HepG2 (cell line): ENCODE measurements at places on chromosomes 3 and 15. TPM values are rescaled to one million over a fixed set of nuclear protein-coding genes. Genes with fewer than 3 reads are reported as not detected.

DNA sequence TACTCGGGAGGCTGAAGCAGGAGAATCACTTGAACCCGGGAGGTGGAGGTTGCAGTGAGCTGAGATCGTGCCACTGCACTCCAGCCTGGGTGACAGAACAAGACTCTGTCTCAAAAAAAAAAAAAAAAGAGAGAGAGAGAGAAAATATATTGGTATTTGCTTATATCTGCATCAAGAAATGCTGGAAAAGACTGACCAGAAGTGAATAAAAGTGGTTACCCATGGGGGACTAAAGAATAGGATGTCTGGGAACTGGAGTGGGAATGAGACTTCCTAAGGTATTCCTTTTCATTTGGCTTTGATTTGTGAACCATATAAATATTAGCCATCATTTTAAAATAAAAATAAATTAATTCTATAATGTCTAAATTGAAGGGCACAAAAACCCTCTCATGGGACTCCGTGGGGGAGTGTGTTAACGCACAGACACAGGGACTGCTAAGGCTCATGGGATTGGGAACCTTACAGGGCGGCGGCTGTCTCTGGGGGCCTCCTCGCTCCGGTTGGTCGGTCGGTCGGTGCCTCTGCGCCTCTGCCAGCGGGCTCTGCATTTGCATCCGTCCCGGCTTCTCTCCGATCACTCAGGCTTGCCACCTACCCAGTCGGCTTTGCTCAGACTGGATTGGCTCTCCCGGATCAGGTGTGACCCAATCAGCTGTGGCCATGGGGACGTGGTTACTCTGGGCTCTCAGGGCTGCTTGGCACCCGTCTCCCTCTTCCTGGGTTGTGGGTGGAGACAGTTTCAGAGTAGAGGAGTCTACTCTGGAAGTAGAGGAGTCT, 12.7 kb upstream of the TSPAN3 start:
- DNase-seq, result peak; percentile 75

- no peak for DNase-seq
Observed at GRCh38 chr3:197554196-197554561, 1.6 kb downstream of the BDH1 start.

- DNase-seq, result no peak
Observed at GRCh38 chr3:101824702-101825101, 24.6 kb upstream of the NFKBIZ start.

Gene GABRR3
- polyA plus RNA-seq, result 0.60 and 0.83 TPM in 2 replicates

Gene WDR72
- 0.13 and 0.21 TPM in 2 replicates for polyA plus RNA-seq

DNA sequence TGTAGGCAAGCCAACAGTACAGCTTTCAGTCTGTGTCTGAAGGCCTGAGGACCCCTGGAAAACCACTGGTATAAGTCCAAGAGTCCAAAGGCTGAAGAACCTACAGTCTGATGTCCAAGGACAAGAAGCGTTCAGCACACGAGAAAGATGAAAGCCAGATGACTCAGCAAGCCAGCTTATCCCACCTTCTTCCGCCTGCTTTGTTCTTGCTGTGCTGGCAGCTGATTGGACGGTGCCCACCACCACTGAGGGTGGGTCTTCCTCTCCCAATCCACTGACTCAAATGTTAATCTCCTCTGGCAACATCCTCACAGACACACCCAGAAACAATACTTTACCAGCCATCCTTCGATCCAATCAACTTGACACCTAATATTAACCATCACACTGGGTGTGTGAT, 59.0 kb upstream of the PDZRN3 start:
- DNase-seq, result no peak

GRCh38 chr15:86743283-86743903, 663.7 kb downstream of the AGBL1 start:
- peak; percentile 1 for DNase-seq

GRCh38 chr3:134858441-134859035, 63.5 kb downstream of the EPHB1 start:
- no peak for DNase-seq

- no peak for DNase-seq
Observed at GRCh38 chr3:38396861-38397260, 50.3 kb downstream of the XYLB start.

- DNase-seq, result peak; percentile 18
Observed at GRCh38 chr3:49378249-49378895, 20.2 kb upstream of the GPX1 start.

Gene RLBP1
- polyA plus RNA-seq, result 0.07 and 0.22 TPM in 2 replicates

- DNase-seq, result no peak
Observed at GRCh38 chr15:98729446-98730042, 81.2 kb downstream of the IGF1R start.

DNA sequence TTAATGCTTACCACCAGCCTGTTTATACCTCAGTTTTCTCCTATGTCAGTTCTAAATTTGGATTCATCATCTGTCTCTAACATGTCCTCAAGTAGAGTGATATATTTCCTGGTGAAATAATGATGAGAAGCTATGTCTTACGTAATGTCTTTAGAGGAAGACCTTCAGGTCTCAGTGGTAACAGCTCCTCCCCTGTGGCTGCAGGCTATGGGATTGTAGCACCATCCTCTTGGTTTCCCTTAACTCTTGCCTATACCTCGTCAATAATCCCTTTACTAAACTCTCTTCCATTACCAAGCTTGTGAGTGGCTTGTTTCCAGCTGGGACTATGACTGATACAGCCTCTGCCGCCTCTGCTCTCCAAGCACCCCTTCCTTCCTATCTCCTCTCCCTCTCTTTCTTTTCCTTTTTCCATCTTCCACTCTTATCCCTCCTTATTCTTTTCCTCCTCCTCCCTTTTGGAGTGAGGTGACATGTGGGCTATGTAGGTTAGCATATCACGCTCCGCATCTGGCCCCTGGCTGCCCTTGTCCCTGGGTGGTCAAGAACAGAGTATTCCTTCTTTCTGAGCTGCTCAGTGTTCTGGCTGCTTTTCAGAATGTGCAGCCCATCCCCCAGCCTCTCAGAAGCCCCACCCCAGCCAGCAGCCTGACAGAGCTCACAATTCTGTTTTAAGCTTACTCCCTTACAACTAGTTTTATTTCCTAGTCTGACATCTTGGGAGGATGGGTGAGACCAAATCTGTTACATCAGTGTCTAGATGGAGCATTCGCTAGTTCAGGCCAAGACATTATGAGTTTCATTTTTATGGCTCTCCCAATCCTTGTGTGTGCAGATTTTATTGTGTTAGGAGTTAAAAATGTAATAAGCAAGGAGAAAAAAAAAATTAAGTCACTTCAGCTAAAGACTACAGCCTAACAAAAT, 75.0 kb upstream of the RNU6-1 start:
- DNase-seq, result peak; percentile 65

Gene SLC51B
- polyA plus RNA-seq, result 12.0 and 14.9 TPM in 2 replicates

Gene B3GNT5
- polyA plus RNA-seq, result not detected in 2 replicates

GRCh38 chr3:49017229-49017970, 980 bp downstream of the DALRD3 start:
- no peak for DNase-seq

Gene TYRO3
- polyA plus RNA-seq, result 43.6 and 48.0 TPM in 2 replicates

DNA sequence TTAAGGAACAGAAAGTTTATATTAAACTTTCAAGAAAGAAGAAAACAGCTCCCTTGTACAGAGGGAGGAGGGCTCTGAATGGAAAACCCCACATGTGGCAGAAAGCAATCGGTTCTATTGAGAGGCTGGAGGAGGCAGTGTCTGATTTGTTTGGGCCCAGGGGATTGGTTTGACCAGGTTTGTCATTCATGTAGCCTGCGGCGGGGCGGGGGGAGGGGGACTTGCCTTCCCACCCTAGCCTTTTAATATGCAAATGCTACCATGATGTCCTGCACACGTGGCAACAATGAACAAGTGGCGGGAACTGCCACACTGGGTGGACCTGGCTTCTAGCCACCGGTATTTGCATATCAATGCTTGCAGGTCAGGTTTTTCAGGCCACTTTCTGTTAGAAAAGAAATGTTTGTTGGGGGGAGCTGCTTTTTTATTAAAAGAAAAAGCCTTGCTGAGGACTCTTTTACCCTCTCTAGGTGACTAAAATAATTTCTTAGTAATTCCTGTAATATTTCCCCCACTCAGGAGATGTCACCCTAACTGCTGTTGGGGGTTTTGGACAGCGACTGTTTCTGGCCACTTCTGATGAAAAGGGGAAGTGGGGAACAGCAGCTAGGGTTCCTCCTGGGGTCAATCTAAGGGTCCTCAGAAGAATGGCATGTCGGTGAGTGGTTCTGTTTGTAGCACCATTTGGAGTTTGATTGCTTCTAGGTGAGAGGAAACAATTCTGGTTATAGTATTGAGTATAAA, 691.2 kb downstream of the TBL1XR1 start:
- no peak for DNase-seq

DNA sequence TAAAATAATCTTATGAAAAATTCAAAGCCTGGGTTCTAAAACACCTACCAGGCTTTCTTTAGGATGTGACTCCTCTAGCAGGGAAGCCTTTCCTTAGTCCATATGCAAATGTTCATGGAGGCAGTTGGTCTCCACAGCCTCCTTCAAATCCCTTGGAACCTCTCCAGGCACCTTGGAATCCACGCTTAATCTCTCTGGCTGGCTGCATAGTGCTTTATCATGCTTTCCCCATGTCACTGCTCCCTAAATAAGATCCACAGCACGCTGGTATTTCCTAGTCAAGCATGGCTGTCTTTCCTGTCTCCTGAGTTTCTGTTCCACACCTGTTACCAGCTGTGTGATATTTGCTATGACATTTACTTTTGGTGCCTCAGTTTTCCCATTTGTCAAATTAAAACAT, 71.3 kb downstream of the CLSTN2 start:
- DNase-seq, result no peak

Gene ZKSCAN7
- 2.3 and 3.5 TPM in 2 replicates for polyA plus RNA-seq

- no peak for DNase-seq
Observed at GRCh38 chr3:139928708-139929505, 6.1 kb upstream of the CLSTN2 start.

- DNase-seq, result no peak
Observed at GRCh38 chr3:169256796-169257522, 406.6 kb downstream of the MECOM start.

DNA sequence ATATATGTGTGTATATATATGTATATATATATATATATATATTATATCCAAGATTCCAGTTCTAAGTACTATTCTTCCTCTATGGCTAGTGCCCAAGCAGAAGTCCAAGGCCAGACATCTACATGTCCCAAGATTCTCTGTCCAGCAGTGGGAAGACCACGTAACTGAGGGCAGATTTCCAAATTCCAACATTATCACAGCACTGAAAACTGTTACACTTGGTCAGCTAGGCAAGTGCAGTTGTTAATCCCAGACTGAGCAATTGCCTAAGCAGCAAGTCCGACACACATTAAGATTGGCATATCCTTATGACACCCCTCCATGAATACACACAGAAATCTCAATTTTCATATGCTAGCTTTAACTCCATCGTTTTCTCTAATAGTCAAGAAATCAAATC, 1148.5 kb downstream of the IGSF11 start:
- DNase-seq, result no peak

Gene SI
- polyA plus RNA-seq, result not detected in 2 replicates

DNA sequence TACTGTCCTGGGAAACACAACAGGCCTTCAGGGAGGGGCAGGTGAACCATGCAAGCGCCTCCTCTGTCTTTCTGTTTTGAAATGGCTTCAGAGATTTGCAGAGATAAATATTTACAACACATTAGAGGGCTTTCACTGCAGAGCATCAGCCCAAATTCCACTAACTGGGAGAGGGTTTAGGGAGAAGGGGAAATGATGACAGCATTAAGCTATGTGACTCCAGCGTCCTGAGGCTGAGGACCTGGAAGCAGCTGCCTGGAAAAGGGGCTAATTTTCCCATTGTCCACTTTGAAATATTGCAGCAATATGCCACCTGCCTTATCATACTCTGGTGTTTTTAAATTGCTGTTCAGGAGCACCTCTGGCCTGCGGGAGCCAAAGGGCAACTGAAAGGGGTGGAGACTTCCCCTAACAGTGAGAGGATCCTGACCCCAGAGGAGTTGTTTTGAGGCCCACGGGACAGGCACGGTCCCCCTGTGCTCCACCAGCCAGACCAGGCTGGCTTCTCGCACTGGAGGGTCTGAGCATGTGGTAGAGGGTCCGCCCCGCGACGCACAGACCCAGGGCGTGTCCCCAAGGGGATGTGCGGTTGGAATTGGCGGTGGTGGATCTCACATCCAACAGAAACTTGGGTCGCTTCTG, 110.6 kb downstream of the XXYLT1 start:
- peak; percentile 95 for DNase-seq

Gene CDC25A
- polyA plus RNA-seq, result 6.1 and 7.9 TPM in 2 replicates

Gene TM6SF1
- not detected in 2 replicates for polyA plus RNA-seq

Gene PLSCR2
- polyA plus RNA-seq, result not detected in 2 replicates

DNA sequence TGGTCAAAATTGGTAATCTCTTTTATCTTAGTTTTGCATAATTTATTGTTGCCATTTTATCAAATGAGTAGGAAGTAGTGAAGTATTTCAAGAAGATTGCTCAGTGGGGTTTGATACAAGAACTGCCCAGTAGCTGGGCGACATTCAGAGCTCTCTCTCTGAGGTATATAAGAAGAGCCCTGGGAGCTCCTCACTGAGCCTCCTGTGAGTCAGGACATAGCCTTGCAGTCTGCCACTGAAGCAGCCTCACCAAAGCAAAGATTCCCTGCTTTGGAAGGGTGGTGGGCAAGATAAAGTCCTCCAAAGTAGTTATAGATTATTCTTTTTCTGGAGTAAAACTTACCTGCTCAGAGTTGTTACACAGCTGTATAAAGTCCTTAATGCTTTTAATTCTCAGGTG, 26.1 kb downstream of the SKIL start:
- DNase-seq, result no peak

Gene NR2F2
- 4.0 and 4.7 TPM in 2 replicates for polyA plus RNA-seq

- no peak for DNase-seq
Observed at GRCh38 chr3:187612656-187613055, 57.5 kb downstream of the SST start.

- DNase-seq, result no peak
Observed at GRCh38 chr15:28900892-28901586, 15.3 kb downstream of the APBA2 start.

Gene NECTIN3
- polyA plus RNA-seq, result 9.1 and 10.4 TPM in 2 replicates

GRCh38 chr15:42042602-42043400, 22.0 kb upstream of the PLA2G4E start:
- DNase-seq, result no peak

DNA sequence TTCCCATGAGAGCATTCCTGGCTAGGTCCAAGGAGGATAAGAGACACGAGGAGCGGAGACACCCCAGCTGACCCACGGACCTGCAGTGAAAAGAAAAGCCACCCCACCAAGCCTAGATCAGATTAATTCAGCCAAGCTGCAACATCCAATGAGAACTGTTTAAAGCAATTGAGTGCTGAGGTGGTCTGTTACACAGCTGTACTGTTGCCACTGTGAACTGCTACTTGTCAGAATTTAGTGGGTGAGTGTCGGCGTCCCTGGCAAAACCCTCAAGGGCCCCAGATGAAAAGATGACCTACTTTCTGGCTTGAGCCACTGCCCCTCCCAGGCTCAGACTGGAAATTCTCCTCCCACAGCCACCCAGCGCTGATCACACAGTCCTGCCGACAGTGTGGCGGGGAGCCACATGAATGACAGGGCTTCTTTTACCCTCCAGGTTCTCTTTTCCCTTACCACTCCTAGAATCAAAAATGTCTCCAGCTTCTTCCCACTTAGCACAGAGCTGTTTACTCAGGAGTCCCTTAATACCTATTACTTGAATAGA, 26.4 kb upstream of the KBTBD12 start:
- no peak for DNase-seq

GRCh38 chr3:50533316-50533715, 29.9 kb upstream of the CACNA2D2 start:
- DNase-seq, result no peak
